ENCODE measurements at places on chromosomes 2 and 18. TPM values are rescaled to one million over a fixed set of nuclear protein-coding genes. Genes with fewer than 3 reads are reported as not detected.

- DNase-seq: no peak
These were observed 44.4 kb downstream of the ST8SIA5 start for GRCh38 chr18:46712406-46712805.

The AFF3 gene
- 11.2 TPM for total RNA-seq

The HOXD12 gene
- not detected for total RNA-seq

GRCh38 chr2:106997204-106997603 lies 111.2 kb upstream of the ST6GAL2 start:
- DNase-seq: no peak

The RAB6C gene
- total RNA-seq: not detected

DNA sequence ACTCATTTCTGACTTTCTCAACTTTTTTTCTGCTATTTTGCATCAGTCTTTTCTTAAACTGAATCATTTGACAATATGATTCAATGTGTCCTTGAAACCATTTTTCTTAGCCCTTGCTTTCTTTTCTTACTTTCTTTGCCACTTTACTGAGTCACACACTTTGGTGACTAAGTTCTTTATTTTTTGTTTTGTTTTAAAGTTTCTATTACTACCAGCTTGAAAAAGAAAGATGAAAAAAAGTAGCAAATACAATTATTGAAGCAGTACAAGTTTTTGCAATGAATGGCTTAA lies 116.5 kb downstream of the DOCK10 start:
- no peak for DNase-seq

The KCTD1 gene
- total RNA-seq: 5.8 TPM

DNA sequence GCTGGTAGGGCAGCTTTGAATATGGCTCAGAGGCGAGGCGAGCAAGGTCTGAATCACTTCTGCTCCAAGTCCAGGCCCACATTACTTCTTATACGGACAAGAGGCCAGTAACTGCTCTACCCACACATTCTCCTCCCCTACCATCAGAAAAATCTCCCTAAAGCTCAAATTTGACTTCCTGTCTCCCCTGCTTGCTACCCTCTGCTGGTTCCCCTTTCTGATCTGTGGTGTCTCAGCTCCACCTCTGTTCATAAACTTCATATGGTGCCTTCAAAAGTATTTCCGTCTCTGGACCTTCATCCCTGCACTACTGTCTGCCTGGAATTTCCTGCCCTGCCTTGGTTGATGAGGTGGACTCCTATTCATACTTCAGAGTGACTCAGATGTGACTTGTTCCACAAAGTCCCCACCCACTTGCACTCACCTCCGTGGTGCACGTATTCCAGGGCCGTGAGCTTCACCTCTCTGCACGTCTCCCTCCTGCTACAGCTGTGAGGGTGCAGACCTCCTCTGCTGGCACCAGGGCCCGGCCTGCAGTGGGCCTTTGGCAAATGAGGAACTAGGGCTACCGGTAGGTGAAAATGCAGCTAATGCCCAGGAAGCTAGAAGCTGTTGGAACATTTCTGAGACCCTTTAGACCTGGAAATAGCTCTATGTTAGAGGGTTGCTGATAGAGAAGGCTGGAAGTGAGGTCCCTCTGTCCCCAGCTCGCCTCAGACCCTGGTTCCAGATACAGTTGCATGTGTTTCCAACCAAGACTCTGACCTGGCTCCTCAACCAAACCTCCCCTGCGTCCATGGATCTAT lies 24.6 kb upstream of the KCMF1 start:
- peak; percentile 90 for DNase-seq

DNA sequence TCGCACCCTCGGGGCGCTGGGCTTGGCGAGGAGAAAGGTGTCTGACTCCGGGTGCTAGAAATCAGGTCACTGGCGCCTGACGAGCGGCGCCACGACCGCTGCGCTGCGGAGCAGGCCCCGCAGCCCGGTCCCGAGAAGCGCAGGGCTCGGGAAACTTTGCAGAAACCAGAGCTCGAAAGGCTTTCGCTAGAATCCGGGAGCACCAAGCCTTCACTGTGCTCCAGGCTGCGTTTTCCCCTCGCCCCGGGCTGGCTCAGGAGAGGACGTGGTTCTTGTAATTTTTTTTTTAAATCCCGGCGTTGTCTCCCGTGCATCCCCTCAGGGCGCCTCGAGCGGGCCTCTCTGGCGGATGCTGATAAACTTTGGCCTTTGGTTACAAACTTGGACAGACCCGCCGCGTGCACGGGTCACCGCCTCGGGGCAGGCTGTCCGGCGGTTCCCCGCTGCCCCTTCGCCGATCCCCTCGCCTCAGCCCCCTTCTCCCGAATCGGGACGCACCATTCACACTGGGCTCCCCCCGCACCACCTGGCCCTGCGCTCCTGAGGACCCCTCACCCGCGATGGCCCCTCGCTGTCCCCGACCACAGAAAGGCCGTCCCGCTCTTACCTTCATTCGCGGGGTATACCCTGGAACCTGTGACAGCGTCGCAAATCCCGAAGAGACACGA lies 419 bp downstream of the EPHA4 start:
- DNase-seq: peak; percentile 63

GRCh38 chr2:22143840-22144239 lies 1020.1 kb downstream of the TDRD15 start:
- no peak for DNase-seq

GRCh38 chr18:8559612-8560186 lies 49.5 kb upstream of the RAB12 start:
- no peak for DNase-seq

The RMDN2 gene
- total RNA-seq: 39.0 TPM

The SESTD1 gene
- 33.3 TPM for total RNA-seq

- no peak for DNase-seq
These were observed 151.4 kb downstream of the MBD5 start for GRCh38 chr2:148172131-148172753.

- DNase-seq: no peak
These were observed 1.4 kb downstream of the HTR2B start for GRCh38 chr2:231123362-231123898.

The NETO1 gene
- not detected for total RNA-seq

The L3MBTL4 gene
- 14.0 TPM for total RNA-seq

The LONRF2 gene
- 3.1 TPM for total RNA-seq

The SPRED2 gene
- total RNA-seq: 25.0 TPM

DNA sequence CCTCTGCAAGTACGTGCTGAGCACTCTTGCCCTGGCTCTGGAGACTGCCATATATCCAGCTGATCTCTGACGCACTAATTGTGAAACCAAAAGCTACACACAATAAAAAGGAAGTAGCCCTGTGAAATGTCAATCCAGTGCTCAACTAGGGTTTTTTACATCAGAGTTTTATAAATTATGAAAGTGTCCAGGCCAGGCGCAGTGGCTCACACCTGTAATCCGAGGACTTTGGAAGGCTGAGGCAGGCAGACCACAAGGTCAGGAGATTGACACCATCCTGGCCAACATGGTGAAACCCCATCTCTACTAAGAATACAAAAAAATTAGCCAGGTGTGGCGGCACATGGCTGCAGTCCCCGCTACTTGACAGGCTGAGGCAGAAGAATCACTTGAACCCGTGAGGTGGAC lies 24.5 kb upstream of the PEX13 start:
- peak; percentile 46 for DNase-seq

DNA sequence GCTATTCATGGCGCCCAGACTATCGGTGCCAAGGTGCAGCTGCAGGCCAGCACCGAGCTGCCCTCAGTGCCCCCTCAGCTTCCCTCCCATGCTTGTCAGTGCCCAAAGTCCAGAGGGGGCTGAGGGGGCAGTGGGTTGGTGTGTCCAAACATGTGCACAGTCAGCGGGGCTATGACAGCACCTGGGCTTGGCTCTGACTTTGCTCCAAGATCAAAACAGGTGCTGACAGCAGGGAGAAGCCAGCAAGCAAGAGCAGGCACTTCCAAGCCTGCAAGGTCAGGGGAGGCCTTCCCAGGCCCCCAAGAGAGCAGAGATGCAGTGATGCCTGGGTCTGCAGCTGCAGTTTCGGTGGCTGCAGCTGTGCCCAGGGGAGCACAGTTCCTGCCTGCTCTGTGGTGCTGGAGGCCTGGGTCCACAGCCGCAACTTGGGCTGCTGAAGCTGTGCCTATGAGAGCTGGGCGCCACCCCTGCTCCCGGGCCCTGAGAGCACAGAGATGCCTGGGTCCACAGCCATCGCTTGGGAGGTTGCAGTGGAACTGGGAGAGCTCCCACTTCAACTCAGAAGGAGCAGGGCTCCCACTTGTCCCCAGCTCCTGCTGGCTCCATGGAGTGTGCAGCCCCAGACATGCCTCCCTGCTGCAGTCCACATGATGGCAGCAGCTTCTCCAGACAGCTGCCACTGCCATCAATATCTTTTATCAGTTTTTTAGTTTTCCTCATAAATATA lies 775.3 kb upstream of the POU3F3 start:
- DNase-seq: no peak

- DNase-seq: no peak
These were observed 12.9 kb downstream of the STAT1 start for GRCh38 chr2:191001032-191001431.

DNA sequence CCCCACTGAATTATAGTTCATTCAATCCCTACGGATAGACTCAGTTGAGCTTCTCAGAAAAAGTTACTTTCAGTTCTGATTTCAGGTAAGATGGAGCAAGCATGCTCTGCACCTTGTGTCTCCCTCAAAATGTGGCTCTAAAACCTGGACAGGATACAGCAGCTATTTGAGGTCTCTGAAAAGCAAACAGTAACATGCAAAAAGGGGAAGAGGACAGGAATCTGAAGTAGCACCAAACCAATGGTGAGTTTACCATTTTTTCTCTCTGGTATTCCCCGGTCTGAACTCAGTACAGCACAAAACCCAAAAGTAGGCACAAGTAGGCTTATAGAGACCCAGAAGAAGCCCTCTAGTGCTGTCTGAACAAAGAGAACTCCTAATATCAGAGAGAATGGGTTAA lies 34.1 kb downstream of the LANCL1 start:
- no peak for DNase-seq

The CLEC4F gene
- not detected for total RNA-seq

DNA sequence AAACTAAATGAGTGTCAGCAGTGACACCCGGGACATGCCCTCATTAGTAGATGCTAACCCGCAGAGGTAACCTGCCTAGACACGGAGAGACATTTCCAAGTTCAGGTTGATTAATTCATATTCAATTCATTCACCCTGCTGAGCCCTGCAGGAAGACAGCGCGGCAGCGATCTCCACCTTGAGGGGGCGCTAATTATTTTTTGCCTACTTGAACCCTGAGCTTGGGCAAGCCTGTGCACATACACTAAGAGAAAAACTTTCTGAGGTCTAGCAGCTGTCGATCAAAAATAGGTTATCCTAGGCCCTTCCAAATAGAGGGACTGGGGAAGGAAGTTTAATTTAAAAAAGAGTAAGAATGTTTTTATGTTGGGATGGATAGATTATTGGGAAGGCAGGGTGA lies 1.3 kb upstream of the LYPD6 start:
- no peak for DNase-seq

GRCh38 chr18:10852385-10853303 lies 296.7 kb downstream of the PIEZO2 start:
- DNase-seq: no peak

DNA sequence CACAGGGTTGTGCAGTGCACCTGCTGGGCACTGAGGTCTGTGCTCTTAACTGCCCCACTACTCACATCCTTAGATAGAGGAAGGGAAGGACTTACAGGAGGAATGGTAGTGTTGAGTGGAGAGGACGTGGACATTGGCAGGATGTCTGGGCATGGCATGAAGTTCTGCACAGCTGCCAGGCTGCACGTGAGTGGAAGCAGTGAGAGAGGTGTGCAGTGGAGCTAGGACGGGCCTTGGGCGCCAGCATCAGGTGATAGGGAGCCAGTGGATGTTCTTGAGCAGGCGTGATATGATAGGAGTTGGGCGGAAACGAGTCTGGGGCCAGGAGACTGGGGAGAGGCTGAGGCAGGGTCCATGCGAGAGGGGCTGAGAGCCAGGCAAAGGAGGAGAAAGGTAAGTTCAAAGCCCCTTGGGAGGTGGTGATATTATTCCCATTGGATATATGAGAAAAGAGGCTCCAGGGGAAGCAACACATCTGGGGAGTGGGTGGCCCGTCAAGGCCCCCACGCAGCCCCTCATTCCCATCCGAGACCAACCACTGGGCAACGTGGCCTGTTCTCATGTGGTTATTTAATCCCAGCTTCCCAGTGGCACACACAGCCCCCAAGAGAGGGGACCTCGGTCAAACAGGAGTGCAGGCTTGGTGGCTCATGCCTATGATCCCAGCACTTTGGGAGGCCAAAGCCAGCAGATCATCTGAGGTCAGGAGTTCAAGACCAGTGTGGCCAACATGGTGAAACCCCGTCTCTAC lies 45.7 kb upstream of the SNED1 start:
- no peak for DNase-seq

The DLGAP1 gene
- 4.1 TPM for total RNA-seq

DNA sequence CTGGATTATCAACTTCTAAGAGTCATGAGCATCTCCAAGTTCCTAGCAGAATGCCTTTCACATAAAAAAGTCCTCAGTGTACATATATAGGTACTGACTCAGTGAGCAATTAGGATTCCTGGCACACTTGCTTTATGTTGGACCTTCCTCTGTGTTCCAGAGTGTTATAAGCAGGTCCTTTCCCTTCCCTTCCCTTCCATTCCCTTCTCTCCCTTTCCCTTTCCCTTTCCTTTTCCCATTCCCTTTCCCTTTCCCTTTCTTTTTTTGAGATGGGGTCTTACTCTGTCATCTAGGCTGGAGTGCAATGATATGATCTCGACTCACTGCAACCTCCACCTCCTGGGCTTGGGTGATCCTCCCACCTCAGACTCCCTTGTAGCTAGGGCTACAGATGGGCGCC lies 48.7 kb downstream of the SCN3A start:
- no peak for DNase-seq

The SGO2 gene
- total RNA-seq: 3.5 TPM

DNA sequence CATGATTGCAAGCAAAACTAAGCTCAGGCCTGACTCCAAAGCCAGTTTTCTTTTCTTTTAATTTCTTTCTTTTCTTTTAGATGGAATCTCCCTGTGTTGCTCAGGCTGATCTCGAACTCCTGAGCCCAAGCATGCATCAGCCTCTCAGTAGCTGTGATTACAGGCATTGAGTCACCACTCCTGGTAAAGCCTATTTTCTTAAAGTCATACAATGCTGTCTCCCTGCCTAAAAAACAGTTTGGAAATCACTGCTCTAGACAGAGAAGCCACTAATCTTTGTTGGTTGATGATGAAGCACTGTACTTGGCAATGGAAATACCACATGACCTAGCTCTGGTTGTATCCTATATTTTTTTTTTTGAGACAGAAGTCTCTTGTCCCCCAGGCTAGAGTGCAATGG lies 33.1 kb upstream of the ZNF532 start:
- no peak for DNase-seq

GRCh38 chr18:79787527-79787864 lies 10.2 kb upstream of the KCNG2 start:
- no peak for DNase-seq

The CNOT11 gene
- total RNA-seq: 49.5 TPM

GRCh38 chr18:41687138-41687537 lies 267.9 kb upstream of the PIK3C3 start:
- no peak for DNase-seq
